Myocyte (in vitro differentiated cells): ENCODE measurements at places on chromosomes 11 and 22. TPM values are rescaled to one million over a fixed set of nuclear protein-coding genes. Genes with fewer than 3 reads are reported as not detected.

CENPM gene
- total RNA-seq = 0.64 and 0.88 TPM in 2 replicates

DENND6B gene
- 4.7 TPM in 2 replicates for total RNA-seq

ANGPTL5 gene
- not detected in 2 replicates for total RNA-seq

SLC43A1 gene
- total RNA-seq = 9.1 and 11.0 TPM in 2 replicates

HTR3B gene
- total RNA-seq = not detected in 2 replicates

TIRAP gene
- total RNA-seq = 3.7 and 3.9 TPM in 2 replicates

GRCh38 chr22:38129021-38129420, 18.5 kb upstream of the BAIAP2L2 start:
- DNase-seq = no peak

GRCh38 chr11:124176925-124177715, 6.0 kb upstream of the OR10D3 start:
- no peak for DNase-seq

GRCh38 chr11:119424775-119425174, 1.8 kb upstream of the THY1 start:
- no peak for DNase-seq

GRCh38 chr11:121112498-121113455, 11.7 kb downstream of the TECTA start:
- DNase-seq = peak; percentile 91

DNA sequence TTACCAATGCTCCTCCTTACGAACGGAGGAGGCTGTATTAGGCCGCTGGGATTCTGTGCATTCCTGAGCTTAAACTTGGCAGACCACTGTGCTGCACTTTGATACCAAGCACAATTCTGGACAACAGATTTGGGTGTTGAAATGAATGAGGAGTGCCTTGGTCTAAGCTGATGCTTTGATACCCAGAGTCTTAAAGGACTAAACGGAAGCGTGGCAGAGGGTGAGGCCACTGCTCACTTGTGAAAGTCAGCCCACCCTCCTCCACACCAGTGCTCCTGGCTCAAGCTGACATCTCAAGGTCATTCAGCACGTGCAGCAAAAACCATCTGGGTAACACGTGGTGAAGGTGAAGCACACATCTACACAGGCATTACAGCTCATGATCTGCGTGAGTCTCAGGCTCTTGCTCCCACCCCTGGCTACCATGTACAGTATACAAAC, 85.9 kb downstream of the MICAL3 start:
- no peak for DNase-seq

GRCh38 chr11:111067994-111068393, 177.5 kb upstream of the POU2AF2 start:
- DNase-seq = no peak

DNA sequence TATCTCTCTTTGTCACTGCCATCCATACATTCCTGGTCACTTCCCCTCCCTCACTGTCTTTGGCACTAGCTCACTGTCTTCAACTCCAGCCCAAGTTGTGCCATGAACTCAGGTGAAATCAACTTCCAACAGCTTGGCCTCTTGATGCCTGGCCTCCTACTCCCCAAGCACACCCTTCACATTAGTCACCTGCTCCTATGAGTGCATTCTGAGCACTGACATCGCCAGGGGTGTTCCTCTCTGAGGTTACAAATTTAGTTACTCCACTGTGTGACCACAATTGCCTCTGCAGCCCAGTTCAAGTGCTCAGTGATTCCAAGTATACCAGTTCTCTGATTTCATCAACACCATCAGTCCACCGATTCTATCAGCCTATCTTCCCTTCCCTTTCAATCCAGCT, 10.8 kb downstream of the DRD2 start:
- DNase-seq = peak; percentile 49
